ENCODE measurements at places on chromosomes 1 and 21. TPM values are rescaled to one million over a fixed set of nuclear protein-coding genes. Genes with fewer than 3 reads are reported as not detected.
A peak's percentile ranks its signal among the peaks of the same experiment; 100 is the strongest.

Gene SIPA1L2
- total RNA-seq: 19.5 TPM

Gene BNIPL
- 1.0 TPM for total RNA-seq

Gene CAMK2N1
- total RNA-seq: 6.0 TPM

Gene CYP4A22
- not detected for total RNA-seq

Gene RASSF5
- 0.19 TPM for total RNA-seq

Gene ADAMTS1
- 6.7 TPM for total RNA-seq

Gene KRTAP12-4
- total RNA-seq: not detected

Gene PDE9A
- 41.0 TPM for total RNA-seq

- no peak for DNase-seq
Measured at GRCh38 chr1:115117298-115117697, 28.0 kb upstream of the TSPAN2 start.

- no peak for DNase-seq
Measured at GRCh38 chr1:23358310-23358875, 11.2 kb downstream of the ZNF436 start.

- no peak for DNase-seq
Measured at GRCh38 chr21:29490016-29490415, 191.3 kb downstream of the BACH1 start.

GRCh38 chr1:71157151-71157550 lies 76.3 kb upstream of the ZRANB2 start:
- DNase-seq: no peak

DNA sequence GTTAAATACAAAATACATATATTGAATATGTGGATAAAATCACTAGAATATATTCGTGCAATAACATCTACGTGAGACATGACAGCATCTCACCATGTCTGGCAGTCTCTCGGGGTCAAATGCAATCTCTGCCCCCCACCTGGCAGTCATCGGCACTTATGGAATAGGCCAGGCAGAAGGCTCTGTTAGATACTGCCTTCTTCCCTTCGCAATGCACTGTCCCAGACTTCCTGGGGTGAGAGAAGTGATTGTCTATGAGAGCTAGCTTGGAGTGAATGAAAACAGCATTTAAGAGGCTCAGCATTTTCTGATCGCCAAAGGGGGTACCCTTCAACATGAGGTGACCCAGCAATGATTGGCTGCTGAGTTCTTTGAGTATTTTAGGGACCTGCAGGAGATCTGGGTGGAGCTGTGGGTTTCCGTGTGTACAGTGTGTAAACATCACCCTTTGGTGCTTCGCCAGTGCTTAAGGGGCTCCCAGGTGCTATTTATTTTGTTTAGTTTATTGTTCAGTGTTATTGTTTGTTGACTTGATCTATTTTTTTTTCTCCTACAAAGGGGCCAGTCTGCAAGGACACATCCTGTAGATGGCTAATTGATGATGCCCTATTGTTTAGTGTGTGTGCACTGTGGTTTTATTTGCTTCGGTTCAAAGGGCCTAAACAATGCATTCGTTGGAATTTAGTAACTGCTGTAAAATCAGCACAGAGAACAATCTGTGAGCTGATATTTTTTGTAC lies 10.2 kb downstream of the ERG start:
- DNase-seq: no peak

- DNase-seq: no peak
Measured at GRCh38 chr1:36503159-36503558, 20.4 kb upstream of the CSF3R start.

DNA sequence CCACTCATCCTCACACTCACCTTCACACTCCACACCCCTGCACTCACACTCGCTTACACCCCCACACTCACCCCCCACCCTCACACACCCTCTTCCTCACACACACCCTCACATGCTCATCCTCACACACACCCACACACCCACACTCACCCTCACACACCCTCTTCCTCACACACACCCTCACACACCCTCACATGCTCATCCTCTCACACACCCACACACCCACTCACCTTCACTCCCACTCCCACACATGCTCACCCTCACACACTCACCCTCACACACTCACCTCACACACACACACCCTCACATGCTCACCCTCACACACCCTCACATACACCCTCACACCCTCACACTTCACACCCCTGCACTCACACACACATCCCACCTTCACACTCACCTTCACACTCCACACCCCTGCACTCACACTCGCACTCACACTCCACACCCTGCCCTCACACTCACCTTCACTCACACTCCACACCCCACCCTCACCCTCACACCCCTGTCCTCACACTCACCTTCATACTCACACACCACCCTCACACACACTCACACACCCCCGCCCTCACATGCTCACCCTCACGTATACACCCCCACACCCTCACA lies 42.6 kb upstream of the EDN2 start:
- no peak for DNase-seq

- no peak for DNase-seq
Measured at GRCh38 chr1:8965121-8965820, 19.6 kb downstream of the CA6 start.

- DNase-seq: no peak
Measured at GRCh38 chr1:16191309-16191708, 21.1 kb downstream of the ARHGEF19 start.

- DNase-seq: no peak
Measured at GRCh38 chr1:204853436-204853835, 17.2 kb upstream of the NFASC start.

DNA sequence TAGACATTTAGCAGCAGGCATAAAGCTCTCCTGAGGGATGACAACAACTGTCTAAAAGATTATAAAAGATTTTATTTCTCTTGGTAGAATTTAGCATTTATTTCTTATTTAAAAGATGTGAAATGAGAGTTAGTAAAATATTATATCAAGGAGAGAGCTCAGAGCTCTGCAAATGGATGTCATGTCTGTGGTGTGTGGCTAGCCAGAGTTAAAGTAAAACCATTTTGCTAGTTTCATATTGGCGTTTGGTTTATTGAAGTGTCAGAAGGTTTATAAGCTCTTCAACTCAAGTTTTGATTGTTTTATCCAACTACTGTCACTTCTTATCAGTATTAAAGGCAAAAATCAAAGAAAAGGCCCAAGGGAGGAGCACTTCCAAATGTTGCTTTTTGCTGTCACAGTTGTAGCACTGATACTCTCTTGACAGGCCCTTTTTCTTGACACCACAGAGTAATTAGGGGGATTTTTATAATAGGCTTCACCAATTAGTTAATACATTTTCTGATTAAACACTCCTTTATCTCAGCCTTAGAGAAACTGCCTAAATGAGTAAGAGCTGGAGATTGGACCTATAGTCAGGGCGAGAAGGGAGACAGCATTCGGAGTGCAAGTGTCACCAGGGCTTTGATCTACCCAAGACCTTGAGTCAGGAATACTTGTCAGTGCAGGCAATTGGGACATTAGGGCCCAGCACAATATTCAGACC lies 233.9 kb downstream of the PTBP2 start:
- no peak for DNase-seq

- DNase-seq: no peak
Measured at GRCh38 chr21:35478161-35479064, 429.3 kb upstream of the RUNX1 start.

DNA sequence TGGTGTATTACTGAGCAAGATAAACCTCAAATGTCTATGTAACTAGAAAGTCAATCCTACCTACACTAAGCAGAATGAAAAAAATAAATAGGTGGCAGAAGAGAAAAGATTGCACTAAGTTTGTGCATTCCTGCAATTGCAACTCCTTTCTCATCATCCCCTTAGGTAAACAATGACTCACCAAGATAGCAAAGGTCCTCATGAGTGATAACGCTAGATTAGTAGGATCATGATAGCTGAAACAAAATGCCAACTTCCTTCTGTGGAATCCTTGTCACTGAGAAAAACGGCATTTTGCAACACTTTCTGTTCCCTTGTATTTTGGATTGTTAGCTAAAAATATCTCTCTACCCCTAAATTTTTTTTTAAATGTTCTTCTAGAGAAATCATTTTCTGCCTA lies 20.0 kb upstream of the FCER1A start:
- no peak for DNase-seq

DNA sequence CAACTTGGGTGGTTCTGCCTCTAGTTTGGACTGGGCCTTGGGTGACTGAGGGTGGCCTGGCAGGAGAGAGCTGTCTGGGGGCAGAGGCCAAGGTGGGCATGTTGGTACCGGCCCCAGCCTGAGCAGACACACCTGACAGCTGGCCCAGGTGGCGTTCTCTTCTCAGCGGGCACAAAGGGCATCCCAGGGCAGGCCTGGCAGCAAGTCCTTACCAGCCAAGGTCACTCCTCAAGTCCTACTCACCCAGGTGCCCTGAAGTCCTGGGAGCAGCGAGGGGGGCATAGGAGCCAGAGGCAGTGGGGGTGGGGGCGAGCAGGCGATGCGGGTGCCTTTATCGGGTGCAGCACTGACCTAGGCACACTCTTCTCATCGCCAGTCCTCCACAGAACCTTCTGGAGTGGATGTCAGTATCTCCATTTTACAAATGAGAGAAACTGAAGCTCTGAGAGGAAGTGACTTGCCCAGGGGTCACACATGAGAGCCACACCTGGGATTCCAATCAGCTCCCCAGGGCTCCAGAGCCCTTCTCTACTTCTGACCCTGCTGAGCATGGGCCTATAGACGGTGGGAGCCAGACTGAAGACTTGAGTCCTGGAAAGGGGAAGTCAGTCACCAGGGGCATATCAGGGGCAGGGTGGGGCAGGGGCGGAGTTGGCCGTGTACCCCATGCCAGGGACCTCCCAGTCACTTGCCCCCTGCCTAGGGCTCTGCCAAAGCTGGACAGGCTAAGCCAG lies 587 bp upstream of the SLC25A34 start:
- DNase-seq: no peak

GRCh38 chr1:101540161-101540560 lies 303.3 kb downstream of the S1PR1 start:
- no peak for DNase-seq

DNA sequence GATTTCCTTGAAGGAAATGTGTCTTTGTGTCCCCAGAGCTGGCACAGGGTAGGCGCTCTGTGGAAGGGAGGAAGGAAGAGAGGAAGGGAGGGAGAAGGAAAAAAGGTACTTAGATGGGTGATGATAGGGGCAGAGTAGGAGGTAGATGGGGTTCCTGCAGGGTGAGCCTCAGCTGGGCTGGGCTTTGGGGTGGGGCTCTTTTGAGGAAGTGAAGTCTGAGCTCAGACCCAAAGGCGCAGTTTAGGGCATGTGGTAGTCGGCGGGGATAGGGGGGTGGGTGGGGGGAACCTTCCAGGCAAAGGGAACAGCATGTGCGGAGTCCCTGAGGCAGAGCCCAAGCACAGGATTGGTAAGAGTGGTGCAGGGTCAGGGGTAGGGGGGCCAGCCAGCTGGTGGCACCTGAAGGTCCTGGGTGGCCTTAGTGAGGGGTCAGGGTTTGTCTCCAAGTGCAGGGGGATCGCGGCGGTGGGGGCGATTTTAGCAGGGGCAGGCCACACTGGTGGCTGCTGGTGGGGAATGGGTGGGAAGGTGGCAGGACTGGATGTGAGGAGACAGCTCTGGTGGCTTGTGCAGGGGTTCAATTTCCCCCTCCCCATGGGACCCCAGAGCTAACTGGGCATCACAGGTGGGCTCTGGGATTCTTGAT lies 8.4 kb upstream of the HTR6 start:
- no peak for DNase-seq

DNA sequence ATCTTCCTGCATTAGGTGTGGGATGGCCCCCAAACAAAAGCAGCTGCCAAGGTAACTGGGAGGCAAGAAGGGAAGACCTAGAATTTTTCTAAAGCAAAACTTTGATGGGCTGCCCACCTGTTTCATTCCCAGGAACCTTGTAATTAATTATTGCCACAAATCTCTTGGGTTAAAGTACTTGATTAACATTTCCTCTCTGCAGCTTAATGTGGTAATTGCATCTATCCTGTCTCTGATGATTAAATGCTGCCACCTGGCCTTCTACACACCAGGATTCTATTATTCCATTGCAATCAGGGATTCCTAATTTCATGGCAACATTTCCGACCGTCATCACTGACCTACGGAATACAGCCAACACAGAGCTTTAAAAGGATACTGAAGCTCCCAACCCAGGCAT lies 68.3 kb upstream of the RC3H1 start:
- DNase-seq: no peak

GRCh38 chr1:168581817-168582572 lies 5.6 kb downstream of the XCL1 start:
- DNase-seq: no peak

- no peak for DNase-seq
Measured at GRCh38 chr1:118487932-118488331, 302.9 kb upstream of the SPAG17 start.

DNA sequence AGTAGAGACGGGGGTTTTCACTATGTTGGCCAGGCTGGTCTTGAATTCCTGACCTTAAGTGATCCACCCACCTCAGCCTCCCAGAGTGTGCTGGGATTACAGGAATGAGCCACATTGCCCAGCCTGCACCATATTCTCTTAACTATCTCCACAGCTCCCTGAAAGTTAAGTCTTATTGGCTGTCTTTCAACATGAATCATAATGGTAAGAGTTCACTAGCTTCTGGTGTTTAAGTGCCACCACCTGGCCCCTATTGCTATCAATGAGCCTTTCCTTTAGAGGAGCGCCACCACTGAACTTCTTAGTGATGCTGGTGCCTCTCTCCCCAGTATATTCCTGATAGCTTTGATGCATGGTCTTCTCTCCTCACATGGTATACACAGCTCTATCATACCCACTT lies 15.7 kb downstream of the ZFYVE9 start:
- no peak for DNase-seq

DNA sequence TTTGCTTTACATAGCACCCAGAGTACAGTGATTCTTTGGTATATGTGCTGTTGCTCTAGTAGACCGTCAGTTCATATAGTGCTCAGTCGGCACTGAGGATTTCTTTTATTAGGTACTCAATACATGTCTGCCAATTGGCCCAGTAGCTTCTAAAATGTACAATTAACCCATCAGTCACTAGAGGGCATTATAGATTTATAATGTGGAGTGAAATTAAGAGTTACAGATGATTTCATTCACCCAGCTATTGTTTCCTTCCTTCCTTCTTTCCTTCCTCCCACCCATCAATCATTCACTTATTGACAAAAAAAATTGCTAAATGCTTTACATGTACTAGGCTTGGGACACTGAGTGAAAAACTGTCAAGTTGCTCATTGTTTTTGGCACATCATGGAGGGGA lies 263.6 kb upstream of the USP24 start:
- DNase-seq: peak; percentile 32

DNA sequence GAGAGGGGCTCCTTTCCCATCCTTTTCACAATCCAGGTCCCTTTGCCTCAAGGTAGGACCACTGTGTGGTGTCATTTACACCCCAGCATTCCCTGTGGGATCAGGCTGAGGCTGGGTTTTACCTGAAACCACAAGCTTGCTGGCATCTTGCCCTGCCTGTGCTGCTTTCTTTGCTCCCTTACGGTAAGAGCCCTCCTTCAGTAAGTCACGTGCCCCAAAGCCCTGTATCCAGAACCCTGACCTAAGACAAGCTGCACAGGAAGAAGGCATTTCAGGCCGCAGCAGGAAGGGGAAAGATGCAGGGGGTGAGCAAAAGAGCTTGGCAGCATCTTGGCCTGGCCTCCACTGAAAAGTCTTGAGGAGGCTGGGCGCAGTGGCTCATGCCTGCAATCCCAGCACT lies 58.4 kb downstream of the KLHDC7A start:
- no peak for DNase-seq

- DNase-seq: no peak
Measured at GRCh38 chr21:43957611-43958362, 54.3 kb upstream of the TRAPPC10 start.

Data from neural progenitor cell (in vitro differentiated cells).